ENCODE measurements at places on chromosomes 6 and 20.

DNA sequence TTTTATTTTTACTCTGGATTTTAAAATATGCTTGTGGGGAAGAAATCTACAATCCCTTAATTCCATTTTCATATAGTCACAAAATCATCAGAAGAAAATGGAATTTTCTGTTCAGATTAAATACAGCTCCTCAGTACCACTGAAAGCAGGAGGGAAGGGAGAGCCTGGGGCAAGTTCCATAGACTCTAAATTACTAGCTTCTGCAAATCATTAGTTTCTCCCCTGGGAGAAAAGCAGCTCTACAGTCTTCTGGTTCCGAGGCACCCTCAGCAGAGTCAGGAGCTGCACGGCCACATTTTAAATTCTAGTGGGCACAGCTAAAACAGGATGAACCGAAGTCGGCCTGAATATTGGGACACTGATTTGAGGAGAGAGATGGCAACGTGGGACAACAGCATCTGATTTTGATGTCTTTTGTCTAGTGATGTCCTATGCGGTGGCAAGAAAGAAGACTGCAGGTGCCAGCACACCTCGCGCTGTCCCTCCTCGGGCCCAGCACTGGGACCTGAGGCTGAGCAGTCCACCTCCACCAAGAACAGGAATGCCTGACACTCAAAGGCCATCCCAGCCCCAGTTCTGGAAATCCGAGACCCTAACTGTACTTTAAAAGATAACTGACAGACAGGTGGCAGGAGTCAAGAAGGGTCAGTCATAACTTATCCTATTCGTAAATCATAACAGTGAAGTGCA is 90.7 kb downstream of the FOXC1 start:
- no peak for DNase-seq

DNA sequence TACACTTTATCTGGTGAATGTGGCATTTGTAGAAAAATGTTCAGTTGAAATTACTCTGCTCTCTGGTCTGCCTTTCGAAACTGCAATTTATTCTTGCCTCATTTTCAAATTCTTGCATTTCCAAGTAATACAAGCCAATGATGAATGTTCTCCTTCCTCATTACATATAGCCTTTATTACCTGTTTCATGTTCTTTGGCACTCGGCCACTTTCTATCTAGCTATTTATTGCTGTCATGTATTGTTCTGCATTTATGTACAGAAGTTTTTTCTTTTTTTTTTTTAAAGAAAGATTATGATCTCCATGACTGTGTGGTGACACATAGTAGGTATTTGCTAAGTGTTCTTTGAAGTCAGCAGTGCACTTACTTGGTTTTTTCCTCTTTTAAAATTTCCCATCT is 261.4 kb downstream of the ZFAND3 start:
- DNase-seq = no peak

DNA sequence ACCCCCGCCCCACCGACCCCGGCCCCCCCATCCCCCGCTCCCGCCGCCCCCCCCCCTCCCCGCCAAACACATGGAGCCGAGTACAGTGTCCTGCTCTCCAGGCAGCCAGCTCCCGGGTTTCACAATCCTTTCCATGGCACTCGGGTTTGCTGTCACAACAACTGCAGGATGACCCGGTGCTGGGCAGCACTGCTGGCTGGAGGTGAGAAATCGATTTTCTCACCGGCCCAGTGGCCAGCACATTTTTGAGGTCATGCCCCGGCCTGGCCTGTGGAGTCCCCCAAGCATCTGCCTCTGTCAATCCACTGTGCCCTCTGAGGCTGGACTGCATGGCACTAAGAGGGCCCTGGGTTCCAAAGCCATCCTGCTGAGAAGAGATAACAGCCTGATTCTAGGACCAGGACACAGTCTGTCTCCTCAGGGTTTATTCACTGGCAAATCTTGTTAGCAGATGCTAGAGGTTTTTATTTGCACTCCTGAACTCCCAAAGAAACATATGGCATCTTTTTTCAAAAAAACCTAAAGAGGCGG is 129.5 kb downstream of the NFATC2 start:
- no peak for DNase-seq

DNA sequence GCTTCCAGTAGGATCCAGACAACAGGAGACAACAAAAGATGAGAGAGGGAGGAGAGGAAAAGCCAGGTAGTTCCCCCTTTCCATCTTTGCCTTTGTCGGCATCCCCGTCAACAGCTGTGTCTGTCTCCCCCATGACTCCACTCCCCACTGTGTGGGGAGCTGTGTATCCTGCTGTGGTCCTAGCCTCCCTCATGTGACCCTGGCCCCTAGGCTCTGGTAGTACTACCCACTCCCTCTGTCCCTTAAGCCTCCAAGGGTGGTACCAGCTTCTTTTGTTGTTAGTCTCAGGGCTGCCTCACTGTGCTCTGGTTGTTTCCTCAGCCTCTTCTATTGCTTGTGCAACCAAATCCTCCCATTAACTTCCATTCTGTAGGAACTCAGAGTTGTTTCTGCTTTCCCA is 28.7 kb downstream of the ANKEF1 start:
- no peak for DNase-seq

DNA sequence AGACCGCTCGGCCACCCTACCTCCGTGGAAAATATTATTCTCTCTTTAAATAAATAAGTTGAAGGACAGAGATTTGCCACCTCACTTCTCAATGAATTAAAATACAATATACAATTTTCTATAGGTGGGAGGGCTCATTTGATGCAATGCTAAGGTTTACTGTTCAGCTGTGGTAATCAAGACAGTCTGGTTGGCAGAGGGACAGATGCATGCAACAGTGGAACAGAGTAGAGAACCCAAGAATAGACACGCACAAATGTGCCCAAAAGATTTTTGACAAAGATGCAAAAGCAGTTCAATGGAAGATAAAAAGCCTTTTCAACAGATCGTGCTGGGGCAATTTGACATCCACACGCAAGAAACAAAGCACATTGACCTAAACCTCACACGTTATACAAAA is 145.2 kb downstream of the CEBPB start:
- no peak for DNase-seq

GRCh38 chr6:53604623-53605190 is 59.8 kb upstream of the GCLC start:
- no peak for DNase-seq

DNA sequence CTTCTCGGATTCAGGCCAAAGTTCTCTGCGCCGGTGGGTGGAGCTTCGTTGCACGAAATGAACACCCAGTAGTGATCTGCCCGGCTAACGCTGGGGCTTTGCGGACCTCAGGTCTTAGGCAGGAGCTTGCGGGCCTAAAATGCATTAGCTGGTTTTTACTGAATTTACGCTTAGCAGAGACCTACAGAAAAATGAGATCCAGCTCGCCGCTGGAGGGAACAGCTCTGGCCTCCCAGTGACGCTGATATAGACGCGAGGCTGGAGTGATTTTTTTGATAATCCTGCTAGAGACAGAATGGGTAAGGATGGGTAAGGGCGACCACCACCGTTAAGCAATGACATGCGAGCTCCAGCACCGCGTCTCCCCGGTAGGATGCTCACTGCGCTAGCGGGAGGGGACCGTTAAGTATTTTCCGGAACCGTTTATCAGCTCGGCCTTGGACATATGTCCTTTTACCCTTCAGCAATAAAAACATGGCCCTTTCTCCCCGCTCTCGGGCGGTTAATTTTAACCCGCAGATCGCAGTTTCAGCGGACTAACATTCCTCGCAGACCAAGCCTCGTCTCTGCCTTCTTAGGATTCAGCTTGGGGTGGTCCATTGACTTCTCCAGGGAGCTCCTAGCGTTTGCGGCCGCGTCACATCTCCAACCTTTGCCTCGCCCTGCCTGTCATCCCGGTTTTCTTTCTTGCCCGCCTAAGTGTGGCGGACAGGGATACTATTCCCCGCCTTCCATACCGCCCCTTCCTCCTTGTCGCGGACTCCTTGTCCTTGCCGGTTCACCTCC is 109.3 kb downstream of the GPX5 start:
- no peak for DNase-seq

DNA sequence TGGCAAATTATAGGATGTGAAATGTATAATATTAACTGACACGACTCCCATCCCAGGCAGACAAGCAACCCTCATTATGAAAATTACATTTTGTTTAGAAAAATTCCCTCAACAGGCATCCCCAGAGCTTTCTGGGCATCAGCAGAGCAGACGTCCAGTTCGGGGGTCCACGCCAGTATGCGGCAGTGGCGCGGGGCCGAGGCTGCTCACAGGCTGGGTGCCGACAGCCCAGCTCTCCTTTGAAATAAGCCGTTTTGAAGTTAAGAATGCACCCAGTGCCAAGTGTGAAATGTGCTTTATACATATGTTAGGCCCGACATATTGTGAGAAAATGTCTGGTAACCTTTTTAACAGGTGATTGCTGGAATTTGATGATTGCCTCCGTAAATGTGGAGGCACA is 50.4 kb downstream of the RPP40 start:
- DNase-seq = no peak

GRCh38 chr6:106557837-106558236 is 71.5 kb downstream of the RTN4IP1 start:
- DNase-seq = no peak

DNA sequence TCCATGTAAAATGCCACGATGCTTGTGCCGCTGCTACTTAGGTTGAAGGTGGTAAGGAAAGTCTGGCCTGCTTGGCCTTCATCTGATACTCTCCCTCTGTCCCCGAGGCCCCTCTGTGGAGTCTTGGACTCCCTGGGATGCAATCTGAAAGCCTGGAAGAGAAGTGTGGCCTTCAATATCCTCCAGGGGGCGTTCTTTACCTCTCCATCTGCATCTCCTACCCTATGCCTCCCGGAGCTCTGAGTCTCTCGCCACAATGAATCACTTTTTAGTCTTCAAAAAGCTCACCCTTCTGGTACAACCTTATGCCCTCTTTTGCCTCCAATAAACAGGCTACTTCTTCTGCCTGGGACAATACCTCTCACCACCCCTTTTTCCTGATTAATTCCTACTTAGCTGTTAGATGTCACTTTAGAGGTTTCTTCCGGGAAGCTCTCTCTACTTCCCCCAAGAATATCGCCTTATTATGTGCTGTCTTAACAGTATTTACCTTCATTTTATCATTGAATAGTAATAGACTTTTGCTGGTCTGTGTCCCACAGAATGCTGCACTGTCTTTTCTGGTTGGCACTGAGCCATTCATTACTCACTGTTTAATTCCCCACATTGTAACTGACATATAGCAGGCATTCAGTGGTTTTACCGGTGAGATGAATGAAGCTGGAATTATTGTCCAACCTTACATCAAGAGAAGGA is 13.9 kb upstream of the ATG5 start:
- peak; percentile 32 for DNase-seq

- DNase-seq = no peak
These were observed 100.1 kb downstream of the SMLR1 start for GRCh38 chr6:130927305-130927704.

GRCh38 chr6:6659600-6660327 is 71.2 kb downstream of the LY86 start:
- no peak for DNase-seq
